ENCODE measurements at places on chromosomes 5 and 9.

DNA sequence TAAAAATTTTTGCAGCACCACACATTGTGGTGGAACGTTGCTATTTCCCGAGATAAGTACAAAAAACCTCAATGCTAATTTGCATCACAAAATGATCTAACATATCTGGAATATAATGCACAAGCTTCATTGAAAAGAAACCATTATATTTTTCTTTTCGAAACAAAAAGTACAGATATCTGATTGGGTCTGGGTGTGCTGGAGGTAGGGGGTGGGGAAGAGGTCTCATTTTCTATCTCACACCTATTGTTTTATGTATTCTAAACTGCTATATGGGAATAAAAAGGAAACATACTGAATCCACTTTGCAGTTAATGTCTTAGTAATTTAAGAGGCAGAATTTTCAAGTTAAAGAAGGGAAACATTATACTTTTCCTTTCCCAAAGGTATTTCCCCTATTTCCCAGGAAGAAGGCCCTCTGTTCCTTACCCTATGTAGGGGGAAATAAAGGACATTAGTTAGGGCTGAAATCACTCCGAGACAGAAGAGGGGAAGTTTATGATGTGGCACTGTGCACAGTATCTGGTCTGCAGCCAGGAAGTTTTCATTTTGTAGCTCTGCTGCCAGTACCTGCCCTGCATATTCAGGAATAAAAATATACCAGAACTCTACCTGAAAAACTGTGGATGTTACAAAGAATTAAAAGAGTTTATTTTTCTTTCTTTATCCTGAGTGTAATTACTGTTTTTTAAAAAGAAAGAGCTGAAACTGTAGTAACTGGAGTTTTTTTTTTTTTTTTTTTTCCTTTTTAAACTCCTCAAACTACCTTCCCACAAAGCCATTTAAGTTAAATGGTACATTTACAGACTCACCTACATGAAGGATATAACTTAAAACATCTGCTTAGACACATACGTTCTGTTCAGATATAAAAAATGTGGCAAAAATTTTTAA, 7.4 kb downstream of the MEF2C start:
- no peak for DNase-seq

DNA sequence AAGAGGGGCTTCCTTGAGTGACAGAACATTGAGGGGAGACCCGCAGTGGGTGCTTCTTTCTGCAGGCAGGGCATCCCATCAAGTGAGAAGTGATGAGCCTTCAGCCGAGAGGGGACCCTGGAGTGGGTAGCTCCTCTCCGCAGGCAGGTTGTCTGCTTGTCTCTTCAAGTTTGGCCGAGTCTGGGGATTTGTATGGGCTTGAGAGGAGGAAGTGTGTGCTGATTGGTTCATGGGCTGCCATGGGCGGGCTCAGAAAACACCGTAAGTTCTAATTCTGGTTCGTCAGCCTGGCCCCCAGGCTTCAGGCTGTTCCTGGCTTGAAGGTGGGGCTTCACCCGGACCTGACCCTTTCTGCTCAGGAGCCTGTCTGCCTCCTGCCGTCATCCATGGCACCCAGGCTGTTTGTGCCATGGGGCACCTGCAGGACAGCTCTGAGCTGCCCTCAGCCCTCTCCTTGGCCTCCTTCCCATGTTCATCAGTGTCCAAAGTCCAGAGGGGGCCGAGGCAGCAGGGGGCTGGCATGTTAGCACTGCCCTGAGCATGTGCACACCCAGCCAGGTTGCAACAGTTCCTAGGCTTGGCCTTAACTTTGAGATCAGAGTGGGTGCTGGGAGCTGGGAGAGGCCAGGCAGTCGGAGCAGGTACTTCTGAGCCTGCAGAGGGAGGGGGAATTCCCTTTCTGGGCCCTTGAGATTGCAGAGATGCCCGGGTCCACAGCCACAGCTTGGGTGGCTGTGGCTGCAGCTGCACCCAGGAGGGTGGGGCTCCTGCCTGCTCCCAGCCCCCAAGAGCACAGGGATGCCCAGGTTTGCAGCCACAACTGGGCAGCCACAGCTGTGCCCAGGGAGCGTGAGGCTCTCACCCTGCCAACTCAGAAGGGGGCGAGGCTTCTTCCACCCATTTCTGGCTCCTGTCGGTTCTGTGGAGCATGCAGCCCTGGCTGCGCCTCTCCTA, 13.5 kb upstream of the DHFR start:
- no peak for DNase-seq

GRCh38 chr5:162721125-162721524, 653.6 kb downstream of the GABRG2 start:
- DNase-seq = no peak

- DNase-seq = no peak
Measured at GRCh38 chr9:16597136-16597535, 273.3 kb downstream of the BNC2 start.

GRCh38 chr9:78115073-78115472, 83.5 kb upstream of the GNAQ start:
- DNase-seq = peak; percentile 37

GRCh38 chr9:72912476-72913381, 40.1 kb downstream of the ALDH1A1 start:
- DNase-seq = no peak

- DNase-seq = no peak
Measured at GRCh38 chr9:123771690-123772089, 158.2 kb downstream of the DENND1A start.

DNA sequence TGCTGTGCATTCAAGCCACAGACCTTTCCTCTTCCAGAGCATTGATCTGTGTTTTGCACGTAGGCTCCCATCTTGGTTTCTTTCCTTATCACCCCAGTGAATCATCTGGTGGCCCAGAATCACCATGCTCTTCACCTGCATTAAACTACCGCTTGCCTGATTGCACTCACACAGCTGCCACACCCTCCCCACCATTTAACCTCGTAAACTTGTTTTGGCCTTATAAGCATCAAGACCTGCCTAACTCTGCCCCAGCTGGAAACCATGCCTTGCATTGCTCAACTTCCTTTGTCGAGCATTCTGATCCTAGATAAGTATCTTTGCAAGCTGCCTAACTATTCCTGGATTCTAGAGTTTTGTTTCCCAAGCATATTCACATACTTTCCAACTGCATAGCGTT, 369.6 kb upstream of the SEMA6A start:
- no peak for DNase-seq

- no peak for DNase-seq
Measured at GRCh38 chr9:120938851-120939250, 12.3 kb upstream of the TRAF1 start.

GRCh38 chr5:72541501-72542225, 34.5 kb upstream of the ZNF366 start:
- DNase-seq = no peak

DNA sequence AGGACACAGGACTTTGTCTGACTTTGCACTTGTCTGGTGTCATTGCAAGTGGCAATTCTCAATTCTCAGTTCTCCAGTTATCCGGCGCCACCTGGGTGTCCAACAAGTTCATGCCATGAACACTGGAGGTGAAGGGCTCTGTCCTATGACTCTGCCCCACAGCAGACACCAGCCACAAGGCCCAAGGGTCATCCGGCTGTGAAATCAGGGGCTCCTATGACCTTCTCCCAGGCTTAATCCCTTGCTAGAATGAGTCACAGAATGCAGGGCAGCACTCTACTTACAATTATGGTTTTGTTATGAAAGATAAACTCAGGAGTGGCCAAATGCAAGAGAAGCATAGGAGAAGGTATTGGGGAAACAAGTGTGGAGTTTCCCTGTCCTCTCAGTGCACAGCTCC, 392.0 kb downstream of the GADD45G start:
- no peak for DNase-seq

DNA sequence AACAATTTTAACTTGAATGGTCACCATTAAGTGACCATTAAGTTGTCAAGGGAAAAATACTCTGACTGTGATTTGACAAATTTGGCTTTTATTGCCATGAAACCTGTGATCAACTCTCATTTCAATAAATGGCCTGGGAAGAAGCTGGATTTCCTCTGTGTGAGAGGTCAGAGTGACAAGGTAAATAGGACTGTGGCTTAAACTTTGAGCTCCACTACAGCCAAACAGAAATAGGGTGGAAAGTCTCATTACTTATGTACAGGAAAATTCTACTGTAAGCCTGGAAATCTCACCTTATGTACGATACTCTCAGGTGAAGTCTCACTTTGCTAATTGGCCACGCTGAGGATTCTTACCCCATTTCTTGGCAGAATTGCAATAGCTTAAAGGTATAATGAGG, 67.3 kb downstream of the NPR3 start:
- DNase-seq = no peak

DNA sequence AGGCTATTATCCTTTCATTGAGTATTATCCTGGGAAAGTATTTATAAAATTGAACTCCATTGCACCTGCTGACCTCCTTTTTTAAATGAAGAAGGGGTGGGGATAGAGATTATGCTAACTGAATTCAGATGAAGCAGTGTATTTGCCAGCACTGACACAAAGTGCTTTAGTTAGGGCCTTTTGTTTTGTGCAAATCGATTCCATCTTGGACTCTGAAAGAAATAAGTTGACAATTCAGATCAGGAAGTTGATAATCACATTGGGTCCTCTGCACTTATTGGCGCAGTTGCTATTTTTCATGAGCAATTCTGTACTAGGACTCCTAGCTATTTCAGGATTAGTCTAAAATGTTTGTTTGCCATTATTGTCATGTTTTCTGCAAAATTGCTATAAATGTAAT, 101.6 kb upstream of the FSD1L start:
- DNase-seq = no peak

- DNase-seq = no peak
Measured at GRCh38 chr9:3629495-3629894, 103.7 kb upstream of the RFX3 start.

DNA sequence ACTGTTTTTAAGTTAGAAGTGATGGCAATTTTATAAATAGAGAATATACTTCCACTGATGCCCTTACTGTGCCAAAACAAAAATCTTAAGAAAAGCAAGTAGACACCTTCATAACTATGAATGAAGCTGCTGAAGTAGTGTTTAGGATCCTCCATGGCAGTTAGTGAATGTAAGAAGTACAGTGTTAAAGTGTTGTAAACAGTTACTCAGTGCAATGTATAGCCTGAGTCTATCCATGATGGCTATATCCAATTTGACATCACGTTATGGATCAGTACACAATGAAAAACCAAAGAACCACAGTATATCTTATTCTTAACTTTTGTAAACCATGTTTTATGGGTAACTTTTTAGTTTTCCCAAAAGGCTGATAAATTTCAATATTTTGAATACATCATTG, 7.1 kb downstream of the CCNG1 start:
- DNase-seq = no peak

DNA sequence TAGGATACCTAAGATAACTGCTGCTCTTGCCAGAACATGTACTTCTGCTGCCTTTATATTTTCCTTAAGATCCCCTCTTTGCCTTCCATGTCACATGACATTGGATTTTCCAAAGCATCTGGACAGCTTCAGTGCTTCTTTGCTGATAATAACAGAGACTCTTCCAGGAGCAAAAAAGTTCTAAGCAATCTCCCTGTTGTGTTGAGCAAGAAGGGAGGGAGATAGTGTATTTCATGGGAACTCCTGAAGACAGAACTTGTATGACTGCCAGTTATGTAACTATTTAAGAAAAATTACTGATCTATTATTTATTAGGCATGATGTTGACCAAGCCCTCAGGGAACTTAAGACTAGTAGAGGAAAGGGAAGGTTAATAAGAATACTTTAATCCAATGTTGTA, 454.7 kb downstream of the SPATA31D1 start:
- no peak for DNase-seq
